Adrenal gland (tissue), 19 donors: ENCODE measurements at places on chromosomes 5 and 9.

DNA sequence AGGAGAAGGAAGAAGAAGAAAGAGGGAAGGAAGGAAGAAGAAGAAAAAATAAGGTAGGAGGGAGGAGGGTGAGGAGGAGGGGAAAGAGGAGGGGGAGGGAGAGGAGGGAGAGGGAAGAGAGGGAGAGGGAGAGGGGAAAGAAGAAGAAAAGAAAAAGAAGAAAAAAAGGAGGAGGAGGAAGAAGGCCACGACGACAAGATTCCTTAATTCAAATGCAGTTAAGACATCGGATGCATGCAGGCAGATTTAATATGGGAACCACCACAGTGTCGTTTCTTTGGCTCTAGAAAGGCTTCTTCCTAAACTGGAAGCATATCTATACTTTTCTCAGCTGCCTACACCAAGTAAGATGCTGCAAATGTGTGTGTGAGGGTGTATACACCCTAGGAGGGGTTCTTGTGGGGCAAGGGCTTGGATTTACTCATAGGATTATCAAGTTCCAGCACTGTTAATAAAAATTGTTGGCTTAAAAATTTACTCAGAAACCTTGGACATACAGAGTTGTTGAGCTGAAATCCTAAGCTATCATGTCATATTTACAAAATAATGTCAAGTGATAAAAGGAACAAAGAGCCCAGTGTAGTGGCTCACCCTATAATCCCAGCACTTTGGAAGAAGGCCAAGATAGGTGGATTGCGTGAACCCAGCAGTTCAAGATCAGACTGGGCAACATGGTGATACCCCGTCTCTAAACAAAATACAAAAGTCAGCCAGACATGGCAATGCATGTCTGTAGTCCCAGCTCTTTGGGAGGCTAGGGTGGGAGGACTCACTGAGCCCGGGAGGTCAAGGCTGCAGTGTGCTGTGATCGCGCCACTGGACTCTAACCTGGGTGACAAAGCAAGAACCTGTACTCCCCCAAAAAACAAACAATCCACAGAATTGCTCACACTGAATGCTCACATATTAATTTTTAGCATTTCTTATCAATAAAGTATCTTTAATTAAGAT, 108.5 kb downstream of the UBAP2 start:
- H3K4me3 ChIP-seq: no peak overlapping the region
- H3K27me3 ChIP-seq: no peaks in the 10 kb centered on the region
- H3K27ac ChIP-seq: no peak overlapping the region
- no peak for DNase-seq

- H3K36me3 ChIP-seq: no peaks in the 10 kb centered on the region
- DNase-seq: no peak
- no peaks in the 10 kb centered on the region for H3K27me3 ChIP-seq
- no peak overlapping the region for H3K4me3 ChIP-seq
- no peaks in the 10 kb centered on the region for H3K4me1 ChIP-seq
These were observed 777.4 kb upstream of the CHD1 start for GRCh38 chr5:99706160-99706559.

DNA sequence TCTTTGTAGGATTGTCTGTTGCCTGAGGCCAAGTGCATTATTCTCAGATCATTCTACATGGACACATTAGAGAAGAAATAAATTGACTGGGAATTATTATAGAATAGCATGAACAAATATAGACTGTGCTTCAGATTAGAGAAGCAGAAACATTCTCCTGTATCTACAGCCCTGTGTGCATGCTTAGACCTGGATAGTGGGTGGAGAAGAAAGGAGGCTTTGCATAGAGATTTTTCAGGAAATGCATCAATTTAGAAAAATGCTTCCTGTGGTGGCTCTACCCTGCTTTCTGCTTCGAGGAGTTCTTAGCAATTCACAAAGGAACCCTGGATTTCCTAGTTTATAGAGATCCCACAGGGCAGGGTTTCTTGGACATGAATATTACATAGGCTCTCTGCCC, 66.7 kb downstream of the IRX1 start:
- H3K4me3 ChIP-seq: no peak overlapping the region
- no peaks in the 10 kb centered on the region for H3K4me1 ChIP-seq
- no peaks in the 10 kb centered on the region for H3K36me3 ChIP-seq

DNA sequence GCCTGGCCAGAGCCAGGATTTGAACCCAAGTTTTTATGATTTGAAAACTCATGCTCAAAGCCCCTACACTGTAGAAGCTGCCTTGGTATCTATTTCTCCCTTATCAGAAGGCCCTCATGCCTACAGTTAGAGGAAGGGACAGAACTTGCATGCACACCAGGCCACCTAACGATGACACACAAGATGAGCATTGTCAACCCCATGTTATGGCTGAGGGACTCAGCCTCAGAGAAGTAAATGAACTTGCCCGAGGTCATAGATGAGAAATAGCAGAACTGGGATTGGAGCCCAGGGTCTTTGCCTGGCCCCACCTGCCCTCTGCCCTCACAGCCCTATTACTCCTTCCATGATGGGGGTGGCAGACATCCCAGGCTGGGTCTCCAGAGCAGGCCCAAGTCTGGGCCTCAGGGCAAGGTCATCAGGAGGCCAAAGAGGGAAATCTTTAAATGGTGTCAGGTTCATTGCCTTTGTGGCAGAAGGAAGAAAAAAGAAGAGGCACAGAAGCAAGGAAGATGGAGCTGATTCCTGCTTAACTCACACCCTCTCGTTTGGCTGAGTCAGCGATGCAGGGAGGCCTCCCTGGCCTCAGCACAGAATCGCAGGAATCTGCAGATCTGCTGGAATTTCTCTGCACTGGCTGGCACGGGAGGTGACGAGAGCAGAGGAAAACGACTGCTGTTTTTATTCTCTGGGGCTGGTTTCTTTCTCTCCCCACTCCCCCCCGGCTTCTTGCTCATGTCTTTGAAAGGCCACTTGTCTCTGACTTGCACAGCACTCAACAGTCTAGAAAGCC, 20.6 kb upstream of the CRB2 start:
- no peak for DNase-seq
- no peaks in the 10 kb centered on the region for H3K4me1 ChIP-seq
- no peak overlapping the region for H3K27ac ChIP-seq
- no peak overlapping the region for H3K4me3 ChIP-seq

- H3K27ac ChIP-seq: no peak overlapping the region
- no peak overlapping the region for H3K4me3 ChIP-seq
- peaks cover 5% of the 10 kb centered on the region for H3K4me1 ChIP-seq
- no peak for DNase-seq
- no peaks in the 10 kb centered on the region for H3K36me3 ChIP-seq
- no peaks in the 10 kb centered on the region for H3K27me3 ChIP-seq
These were observed 298.4 kb downstream of the EBF1 start for GRCh38 chr5:158801268-158801667.

GRCh38 chr5:165138236-165138635, 1632.8 kb downstream of the MAT2B start:
- H3K4me1 ChIP-seq: no peaks in the 10 kb centered on the region
- H3K4me3 ChIP-seq: no peak overlapping the region
- H3K36me3 ChIP-seq: no peaks in the 10 kb centered on the region
- no peaks in the 10 kb centered on the region for H3K27me3 ChIP-seq
- no peak overlapping the region for H3K27ac ChIP-seq

DNA sequence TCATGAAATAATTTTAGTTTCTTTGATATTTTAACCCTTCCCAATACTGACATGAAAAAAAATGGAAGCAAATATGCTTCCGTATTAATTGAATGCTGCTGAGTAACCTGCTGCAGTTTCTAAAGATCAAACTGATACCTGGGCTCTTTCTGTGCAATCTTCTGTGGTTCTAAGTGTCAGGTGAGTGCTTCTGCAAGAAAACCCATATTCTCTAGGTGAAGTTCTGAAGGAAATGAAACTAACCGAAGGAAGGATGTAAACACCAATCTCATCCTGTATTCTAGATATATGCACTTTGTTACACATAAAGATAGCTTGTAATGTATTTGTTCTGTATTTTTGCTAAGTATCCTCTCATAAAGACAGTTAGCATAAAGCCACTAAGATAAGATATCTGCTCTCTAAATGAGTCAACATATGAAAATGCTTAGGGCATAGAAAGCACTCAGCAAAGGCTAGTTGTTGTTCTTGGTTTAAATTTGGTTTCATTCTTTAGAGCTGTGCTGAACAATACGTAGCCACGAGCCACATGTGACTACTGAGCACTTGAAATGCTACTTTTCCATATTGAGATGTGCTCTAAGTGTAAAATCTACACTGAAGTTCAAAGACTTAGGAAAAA, 52.0 kb downstream of the ITGA2 start:
- no peak for DNase-seq
- peaks cover 42% of the 10 kb centered on the region for H3K4me1 ChIP-seq
- H3K4me3 ChIP-seq: no peak overlapping the region
- no peaks in the 10 kb centered on the region for H3K36me3 ChIP-seq
- H3K27me3 ChIP-seq: no peaks in the 10 kb centered on the region
- H3K27ac ChIP-seq: no peak overlapping the region

DNA sequence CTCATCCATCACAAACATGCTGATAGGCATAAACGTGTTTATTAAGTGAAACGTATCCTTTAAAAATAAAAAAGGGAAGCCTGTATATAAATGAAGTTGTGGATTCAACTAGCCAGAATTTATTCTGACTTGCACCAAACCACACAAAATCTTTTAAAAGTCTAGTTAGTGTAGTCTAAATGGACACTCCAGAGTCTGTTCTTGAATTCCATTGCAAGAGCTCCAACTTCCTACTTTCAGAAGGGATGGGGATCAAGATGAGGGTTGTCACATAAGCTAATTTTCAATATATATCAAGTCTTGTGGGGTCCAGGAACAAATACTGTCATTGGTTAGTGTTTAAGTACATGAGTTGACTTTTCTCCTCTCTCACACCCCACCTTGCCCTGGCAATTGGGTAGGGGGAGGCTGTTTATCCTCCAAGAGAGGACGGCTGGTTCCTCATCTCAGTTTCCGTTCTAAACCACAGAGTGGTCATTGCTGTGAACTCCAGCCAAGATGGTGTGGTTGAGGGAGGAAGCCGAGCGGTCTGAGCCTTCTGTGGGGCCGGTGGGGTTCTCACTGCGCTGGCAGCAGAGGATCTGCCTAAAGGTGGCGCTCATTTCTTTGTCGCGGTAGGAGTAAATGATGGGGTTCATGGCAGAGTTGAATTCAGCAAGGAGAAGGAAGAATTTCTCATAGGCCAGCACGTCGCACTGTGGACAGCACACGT, 163.2 kb downstream of the LPAR1 start:
- DNase-seq: peak; percentile 55
- H3K27ac ChIP-seq: no peak overlapping the region
- H3K4me3 ChIP-seq: no peak overlapping the region
- no peaks in the 10 kb centered on the region for H3K27me3 ChIP-seq

GRCh38 chr5:92508271-92508670, 1072.7 kb downstream of the NR2F1-AS1 start:
- no peak overlapping the region for H3K4me3 ChIP-seq
- no peaks in the 10 kb centered on the region for H3K4me1 ChIP-seq
- H3K27me3 ChIP-seq: no peaks in the 10 kb centered on the region

GRCh38 chr5:147276497-147276896, 41.7 kb downstream of the STK32A start:
- no peak for DNase-seq
- H3K27ac ChIP-seq: no peak overlapping the region
- H3K27me3 ChIP-seq: no peaks in the 10 kb centered on the region
- peaks cover 4% of the 10 kb centered on the region for H3K4me1 ChIP-seq
- H3K36me3 ChIP-seq: no peaks in the 10 kb centered on the region
- H3K4me3 ChIP-seq: no peak overlapping the region

GRCh38 chr9:4297151-4297785, 2.6 kb downstream of the GLIS3 start:
- H3K27ac ChIP-seq: no peak overlapping the region
- no peaks in the 10 kb centered on the region for H3K27me3 ChIP-seq
- peak overlapping the region; percentile 62 for H3K4me3 ChIP-seq
- H3K4me1 ChIP-seq: peaks cover 19% of the 10 kb centered on the region
- DNase-seq: peak; percentile 65

- H3K4me3 ChIP-seq: no peak overlapping the region
- H3K27ac ChIP-seq: no peak overlapping the region
- H3K36me3 ChIP-seq: no peaks in the 10 kb centered on the region
These were observed 92.4 kb upstream of the ANXA1 start for GRCh38 chr9:73059247-73059646.

DNA sequence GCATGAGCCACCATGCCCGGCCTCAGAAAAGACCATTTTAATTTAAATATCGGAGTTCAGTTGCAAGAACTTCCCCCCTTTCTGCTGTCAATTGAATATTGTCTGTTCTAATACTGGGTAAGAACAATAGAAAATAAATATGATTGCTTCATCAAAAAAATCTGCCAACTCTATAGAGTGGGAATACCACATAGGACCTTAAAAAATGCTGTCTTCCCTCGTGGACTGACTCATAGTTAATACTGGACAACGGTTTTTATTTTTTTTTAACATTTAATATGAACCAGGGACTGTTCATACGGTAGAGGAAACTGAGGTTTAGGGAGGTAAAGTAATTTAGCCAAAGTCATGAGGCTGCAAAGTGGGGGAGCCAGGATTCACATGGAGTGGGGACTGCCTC, 9.7 kb downstream of the ZNF462 start:
- H3K4me3 ChIP-seq: no peak overlapping the region
- DNase-seq: no peak
- peaks cover 38% of the 10 kb centered on the region for H3K4me1 ChIP-seq
- no peaks in the 10 kb centered on the region for H3K27me3 ChIP-seq
- no peak overlapping the region for H3K27ac ChIP-seq

DNA sequence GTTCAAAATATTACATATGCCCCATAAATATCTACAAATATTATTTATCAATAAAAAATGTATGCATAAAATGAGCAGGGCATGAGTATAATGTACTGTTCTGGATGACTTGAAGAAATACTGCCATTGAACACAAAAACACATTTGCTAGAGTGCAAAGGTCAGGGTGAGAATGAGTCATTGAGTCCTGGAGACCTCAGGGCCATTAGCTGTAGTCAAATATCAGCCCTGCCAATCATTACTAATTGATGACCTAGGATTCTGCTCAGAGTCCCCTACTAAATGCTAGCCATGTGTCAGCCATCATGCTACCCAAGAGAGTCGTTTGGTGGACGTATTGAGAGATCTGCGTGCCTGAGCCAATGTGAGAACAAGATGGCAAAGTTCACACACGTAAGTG, 80.3 kb upstream of the FAM169A start:
- DNase-seq: no peak
- peaks cover 2% of the 10 kb centered on the region for H3K27me3 ChIP-seq
- H3K4me3 ChIP-seq: no peak overlapping the region
- no peaks in the 10 kb centered on the region for H3K36me3 ChIP-seq

DNA sequence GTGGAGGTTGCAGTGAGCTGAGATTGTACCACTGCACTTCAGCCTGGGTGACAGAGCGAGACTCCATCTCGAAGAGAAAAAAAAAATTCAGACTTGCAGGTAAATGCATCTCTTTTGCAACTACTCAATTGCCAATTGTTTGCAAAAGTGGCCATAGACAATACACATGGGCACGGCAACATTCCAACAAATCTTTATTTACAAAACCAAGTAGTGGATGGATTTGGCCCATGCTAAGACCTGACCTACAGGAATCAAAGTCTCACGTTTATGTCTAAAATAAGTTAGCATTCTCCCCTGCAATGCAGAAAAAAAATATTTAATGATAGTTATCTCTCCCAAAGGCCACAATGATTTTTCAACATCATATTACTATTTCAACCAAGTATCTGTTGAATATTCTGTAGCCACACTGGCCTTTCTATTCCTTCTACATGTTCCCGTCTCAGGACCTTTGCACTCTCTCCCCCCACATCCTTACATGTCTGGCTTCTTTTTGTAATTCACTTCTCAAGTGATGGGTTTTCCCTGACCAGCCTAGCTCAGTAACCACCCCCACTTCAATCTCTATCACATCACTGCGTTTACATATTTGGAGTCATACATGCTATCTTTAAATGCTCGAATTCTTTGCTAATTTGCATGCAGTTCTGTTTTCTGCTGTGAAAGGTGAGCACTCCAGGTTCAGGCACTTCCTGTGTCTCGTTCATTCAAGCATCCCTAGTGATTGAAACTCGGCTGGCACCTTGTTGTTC, 54.2 kb downstream of the FNBP1 start:
- H3K4me1 ChIP-seq: no peaks in the 10 kb centered on the region
- no peaks in the 10 kb centered on the region for H3K27me3 ChIP-seq
- H3K27ac ChIP-seq: no peak overlapping the region
- no peak overlapping the region for H3K4me3 ChIP-seq
- H3K36me3 ChIP-seq: no peaks in the 10 kb centered on the region
